SK-MEL-5 (cell line): ENCODE measurements at places on chromosomes 1 and 21. TPM values are rescaled to one million over a fixed set of nuclear protein-coding genes. Genes with fewer than 3 reads are reported as not detected.

The MFAP2 gene
- 0.40 and 1.4 TPM in 2 replicates for total RNA-seq

DNA sequence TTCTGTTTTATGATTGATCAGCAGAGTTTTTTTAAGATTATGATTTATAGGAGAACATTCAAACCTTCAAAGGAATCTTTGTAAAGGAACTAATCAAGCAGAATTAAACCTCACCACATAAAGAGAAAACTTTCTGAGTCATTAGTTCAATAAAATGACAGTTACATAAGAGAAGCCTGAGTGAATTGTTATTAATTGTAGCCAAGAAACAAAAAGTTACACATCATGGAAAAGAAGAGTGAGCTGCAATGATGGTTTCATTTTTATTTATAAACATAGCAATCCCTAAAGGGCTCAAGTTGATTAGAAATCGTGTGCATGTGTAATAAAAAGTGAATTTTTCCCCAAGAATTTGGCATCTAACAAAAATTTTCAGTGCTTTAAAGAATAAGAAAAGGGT, 731.4 kb downstream of the LTN1 start:
- no peak for DNase-seq

The WNT2B gene
- total RNA-seq = 0.13 and 0.37 TPM in 2 replicates

DNA sequence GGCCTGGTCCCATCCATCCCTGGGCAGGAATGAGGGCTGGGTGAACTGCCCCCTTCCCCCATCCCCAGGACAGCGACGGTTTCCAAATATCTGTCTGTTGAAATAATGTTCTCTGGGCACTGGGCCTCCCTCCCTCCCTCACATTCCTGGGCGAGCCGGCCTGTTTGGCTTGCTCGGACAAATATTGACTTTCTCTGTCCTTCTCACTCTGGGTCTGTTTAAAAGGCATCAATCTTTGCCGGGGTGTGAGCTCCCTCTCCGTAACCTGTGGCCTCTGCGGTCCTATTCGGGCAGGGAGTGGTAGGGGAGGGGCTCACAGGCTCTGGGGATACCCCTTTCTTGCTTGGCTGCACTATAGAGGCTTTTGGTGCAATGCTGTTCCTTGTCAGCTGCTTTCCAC, 40.2 kb downstream of the FOXD2 start:
- no peak for DNase-seq

GRCh38 chr1:172117800-172118199, 276.5 kb downstream of the DNM3 start:
- no peak for DNase-seq

The LGR6 gene
- not detected in 2 replicates for total RNA-seq

DNA sequence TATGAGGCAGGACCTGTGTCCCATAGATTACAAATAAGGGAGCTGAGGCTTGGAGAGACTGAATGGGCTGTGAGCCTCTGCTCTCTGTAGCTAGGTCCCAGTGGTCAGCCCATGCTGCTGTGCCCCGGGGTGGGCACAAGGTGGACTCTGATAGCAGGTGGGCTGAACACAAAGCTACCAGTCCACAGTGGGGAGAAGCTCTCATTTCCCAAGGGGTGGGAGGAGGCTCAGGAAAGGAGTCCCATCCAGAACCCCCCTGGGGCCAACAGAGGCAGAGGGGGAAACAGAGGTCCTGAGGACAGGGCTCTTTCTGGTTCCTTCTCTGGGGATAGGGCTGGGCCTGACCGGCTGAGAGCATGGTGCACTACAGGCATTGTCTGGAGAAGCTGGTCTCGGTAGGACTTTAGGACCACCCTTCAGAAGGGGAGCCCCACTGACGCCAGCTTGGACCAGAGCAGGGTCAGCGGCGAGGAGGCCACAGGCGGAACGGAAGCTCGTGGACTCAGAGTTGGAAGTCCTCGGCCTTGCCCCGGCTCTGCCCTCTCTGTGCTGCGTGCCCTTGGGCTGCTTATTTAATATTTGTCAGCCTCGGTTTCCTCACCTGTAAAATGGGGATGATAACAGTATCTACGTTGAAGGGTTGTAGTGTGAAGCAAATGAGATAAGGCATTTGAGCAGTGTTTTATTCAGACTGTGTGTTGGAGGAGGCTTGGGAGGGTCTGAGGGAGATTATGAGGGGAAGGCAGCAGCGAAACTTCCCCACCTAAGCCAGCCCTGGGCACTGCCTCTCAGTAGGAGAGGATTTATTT, 26.6 kb downstream of the SDE2 start:
- DNase-seq = no peak

GRCh38 chr1:246580497-246581370, 14.5 kb downstream of the CNST start:
- DNase-seq = no peak

- no peak for DNase-seq
Observed at GRCh38 chr1:88021529-88021928, 662.5 kb upstream of the PKN2 start.

The OTUD3 gene
- total RNA-seq = 3.5 and 11.0 TPM in 2 replicates

DNA sequence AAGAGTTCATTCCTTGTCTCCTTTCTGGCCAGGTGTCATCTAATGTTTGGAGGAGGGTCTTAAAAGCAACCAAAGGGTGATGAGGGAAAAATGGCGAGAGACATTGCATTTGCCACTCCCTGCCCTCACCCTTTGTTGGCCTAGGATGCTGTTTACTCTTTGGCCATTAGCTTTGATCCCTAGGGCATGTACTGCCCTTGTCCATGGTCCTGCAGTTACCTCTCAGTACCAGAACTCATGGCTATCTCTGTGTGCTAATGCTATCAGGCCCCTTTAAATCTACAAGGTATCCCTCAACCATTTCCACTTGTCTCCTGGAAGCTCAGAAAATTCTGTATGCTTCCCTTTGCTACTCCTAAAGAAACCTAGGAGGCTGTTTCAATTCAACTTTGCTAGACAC, 424.8 kb upstream of the PLXNA2 start:
- DNase-seq = no peak

The RGS13 gene
- not detected in 2 replicates for total RNA-seq

The MATN1 gene
- total RNA-seq = 0.08 and 0.18 TPM in 2 replicates

- DNase-seq = no peak
Observed at GRCh38 chr21:46424621-46425020, 34.1 kb upstream of the DIP2A start.

DNA sequence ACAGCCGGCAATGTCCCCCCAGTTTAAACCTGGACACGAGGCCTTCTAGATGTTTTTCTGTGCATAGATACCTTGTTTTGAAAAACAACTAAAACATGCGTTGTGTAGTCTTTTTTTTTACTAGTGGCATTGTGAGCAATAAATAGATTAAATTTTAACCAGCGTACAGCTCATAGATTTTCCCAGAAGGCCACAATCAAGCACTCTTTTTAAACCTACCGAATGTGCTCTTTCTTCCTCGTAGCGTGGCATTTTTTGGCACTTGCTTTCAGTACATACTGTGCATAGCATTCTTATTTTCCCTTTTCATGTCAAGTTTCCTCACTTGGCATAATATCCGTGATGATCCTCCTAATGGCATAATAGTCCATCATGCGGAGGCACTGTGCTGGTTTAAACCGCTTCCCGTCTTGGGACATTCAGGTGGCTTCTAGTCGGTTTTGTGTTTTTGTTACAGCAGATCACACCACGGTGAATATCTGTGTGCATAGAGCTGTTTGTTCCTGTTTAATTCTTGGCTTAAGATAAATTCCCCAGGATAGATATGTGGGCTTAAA, 95.3 kb downstream of the PDE9A start:
- DNase-seq = no peak

The C1orf116 gene
- 0.13 and 0.50 TPM in 2 replicates for total RNA-seq

GRCh38 chr1:113192242-113192641, 119.2 kb downstream of the LRIG2 start:
- DNase-seq = no peak

GRCh38 chr1:211698161-211699026, 23.0 kb upstream of the NEK2 start:
- DNase-seq = peak; percentile 84

The EDARADD gene
- 2.4 and 2.5 TPM in 2 replicates for total RNA-seq

The PRRX1 gene
- 0.05 and 0.13 TPM in 2 replicates for total RNA-seq

The SFT2D2 gene
- 65.8 and 71.4 TPM in 2 replicates for total RNA-seq

- no peak for DNase-seq
Observed at GRCh38 chr21:44062380-44062779, 44.8 kb upstream of the PWP2 start.

The OR6N2 gene
- not detected in 2 replicates for total RNA-seq

GRCh38 chr21:43203591-43203990, 34.8 kb downstream of the CRYAA start:
- DNase-seq = no peak

The OLIG2 gene
- total RNA-seq = 24.4 and 25.8 TPM in 2 replicates

DNA sequence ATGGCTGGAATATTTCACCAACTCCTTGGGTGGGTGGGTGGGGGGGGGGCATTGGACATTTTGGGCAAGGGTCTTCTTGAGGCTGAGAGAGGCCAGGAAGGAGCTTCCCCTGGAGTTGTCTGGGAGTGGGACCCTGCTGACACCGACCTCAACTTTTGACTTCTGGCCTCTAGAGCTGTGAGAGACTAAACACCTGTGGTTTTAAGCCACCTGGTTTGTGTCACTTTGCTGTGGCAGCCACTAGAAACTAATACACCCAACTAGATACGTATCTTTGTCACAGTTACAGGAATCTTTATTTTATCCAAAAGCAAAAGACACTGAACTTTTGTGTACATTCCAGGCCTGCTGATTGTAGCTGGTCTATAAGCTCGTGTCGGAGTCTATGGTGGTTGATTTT, 9.9 kb upstream of the RIPK4 start:
- DNase-seq = no peak

- peak; percentile 24 for DNase-seq
Observed at GRCh38 chr1:9838946-9839345, 15.2 kb upstream of the CLSTN1 start.

DNA sequence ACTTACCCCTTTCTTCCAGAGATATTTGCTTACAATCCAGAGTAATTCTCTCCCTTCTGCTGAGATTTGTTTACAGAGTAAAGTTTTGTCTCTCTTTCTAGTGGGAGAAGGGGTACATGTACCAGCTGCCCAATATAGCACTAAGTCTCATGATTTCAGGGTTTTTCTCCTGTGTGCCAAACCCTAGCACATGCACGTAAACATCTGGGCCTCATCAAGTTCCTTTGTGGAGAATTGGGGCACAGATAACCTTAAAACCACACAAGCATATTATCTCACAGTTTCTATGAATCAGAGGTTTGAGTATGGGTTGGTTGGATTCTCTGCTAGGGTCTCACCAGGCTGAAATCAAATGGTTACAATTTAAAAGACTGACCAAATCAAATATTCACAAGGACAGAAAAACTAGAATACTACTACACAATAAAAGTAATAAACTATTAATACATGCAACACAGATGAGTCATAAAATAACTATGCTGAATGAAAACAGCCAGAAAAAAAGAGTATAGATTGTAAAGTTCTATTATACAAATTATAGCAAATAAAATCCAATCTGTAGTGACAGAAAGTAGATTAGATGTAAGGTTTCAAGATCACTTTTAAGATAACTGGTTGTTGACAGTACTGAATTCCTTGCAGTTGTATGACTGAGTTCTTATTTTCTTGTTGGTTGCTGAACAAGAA, 347.4 kb upstream of the PTBP2 start:
- no peak for DNase-seq

DNA sequence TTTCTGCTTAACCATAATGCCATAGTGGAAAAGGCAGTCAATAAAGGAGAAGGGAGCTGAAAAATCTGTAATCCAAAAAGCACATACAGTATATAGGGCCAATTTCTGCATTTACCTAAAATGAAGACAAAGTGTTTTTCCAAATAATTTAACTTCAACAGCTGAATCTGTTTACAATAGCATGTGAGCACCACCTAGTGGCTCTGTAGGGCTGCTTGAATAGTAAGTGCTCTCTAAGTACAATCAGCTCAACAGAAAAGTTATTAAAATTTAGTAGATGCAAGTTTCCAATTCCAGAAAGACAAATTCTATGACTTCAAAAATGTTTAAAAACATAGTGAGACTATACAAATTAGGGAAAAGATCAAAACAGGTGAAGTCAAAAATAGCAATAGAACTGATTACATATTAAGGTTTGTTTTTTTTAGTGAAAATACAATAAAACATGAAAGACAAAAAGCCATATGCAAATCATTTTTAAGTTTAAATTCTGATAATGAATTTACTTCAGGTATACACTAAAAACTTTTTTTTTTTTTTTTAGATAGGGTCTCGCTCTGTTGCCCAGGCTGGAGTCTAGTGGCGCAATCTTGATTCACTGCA, 220.0 kb downstream of the SETD4 start:
- peak; percentile 80 for DNase-seq

DNA sequence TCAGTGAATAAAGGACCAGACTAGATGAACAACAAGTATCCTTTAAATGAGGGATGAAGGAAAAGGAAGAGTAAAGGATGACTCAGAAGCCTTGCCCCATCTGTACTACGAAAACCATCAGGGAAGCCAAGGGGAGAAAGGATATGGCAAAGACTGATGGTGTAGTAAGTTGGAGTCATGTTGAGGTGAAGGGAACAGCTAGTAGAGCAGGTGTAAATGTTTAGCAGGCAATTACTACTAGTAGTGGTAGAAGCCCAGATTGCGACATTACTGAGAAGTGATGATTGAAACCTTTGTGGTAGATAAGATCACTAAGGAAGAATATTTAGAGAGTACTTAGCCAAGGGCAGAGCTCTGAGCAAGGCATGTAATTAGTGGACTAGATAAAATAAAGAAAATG, 84.0 kb downstream of the PHTF1 start:
- no peak for DNase-seq

The RHEX gene
- total RNA-seq = not detected in 2 replicates

- no peak for DNase-seq
Observed at GRCh38 chr1:208312706-208313105, 68.5 kb upstream of the PLXNA2 start.

The ARHGEF16 gene
- 0.45 and 0.58 TPM in 2 replicates for total RNA-seq

The TMEM240 gene
- total RNA-seq = 0.29 TPM in 1 of 2 replicates, not detected in the other

GRCh38 chr1:113835686-113836290, 23.5 kb upstream of the RSBN1 start:
- DNase-seq = peak; percentile 66

- no peak for DNase-seq
Observed at GRCh38 chr1:155760751-155761475, 72.0 kb downstream of the DAP3 start.

The AADACL3 gene
- not detected in 2 replicates for total RNA-seq

- DNase-seq = no peak
Observed at GRCh38 chr1:171279678-171280077, 31.4 kb downstream of the FMO1 start.

The RAB25 gene
- not detected in 2 replicates for total RNA-seq

- DNase-seq = peak; percentile 89
Observed at GRCh38 chr1:7207875-7208646, 422.8 kb downstream of the CAMTA1 start.

- DNase-seq = no peak
Observed at GRCh38 chr1:31620631-31621497, 3.4 kb downstream of the HCRTR1 start.

The DCDC2B gene
- not detected in 2 replicates for total RNA-seq
